ENCODE measurements at places on chromosomes 5 and 9.

DNA sequence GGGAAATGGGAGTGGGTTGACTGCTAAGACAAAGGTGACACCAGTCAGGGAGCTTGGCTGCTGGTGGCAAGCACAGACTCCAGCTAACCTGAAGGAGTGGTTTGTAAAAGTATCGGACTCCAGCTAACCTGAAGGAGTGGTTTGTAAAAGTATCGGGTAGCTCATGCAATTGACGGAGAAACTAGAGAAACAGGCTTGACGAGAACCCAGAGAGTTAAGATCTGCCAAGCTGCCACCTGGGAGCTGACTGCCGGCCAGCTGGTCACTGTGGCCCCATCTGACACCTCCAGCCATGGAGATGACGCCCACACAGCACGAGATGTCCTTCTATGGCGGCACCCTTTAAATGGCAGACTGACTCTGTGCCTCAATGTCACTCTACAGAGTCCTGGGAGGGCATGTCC is 28.3 kb upstream of the CRB2 start:
- DNase-seq, result no peak

DNA sequence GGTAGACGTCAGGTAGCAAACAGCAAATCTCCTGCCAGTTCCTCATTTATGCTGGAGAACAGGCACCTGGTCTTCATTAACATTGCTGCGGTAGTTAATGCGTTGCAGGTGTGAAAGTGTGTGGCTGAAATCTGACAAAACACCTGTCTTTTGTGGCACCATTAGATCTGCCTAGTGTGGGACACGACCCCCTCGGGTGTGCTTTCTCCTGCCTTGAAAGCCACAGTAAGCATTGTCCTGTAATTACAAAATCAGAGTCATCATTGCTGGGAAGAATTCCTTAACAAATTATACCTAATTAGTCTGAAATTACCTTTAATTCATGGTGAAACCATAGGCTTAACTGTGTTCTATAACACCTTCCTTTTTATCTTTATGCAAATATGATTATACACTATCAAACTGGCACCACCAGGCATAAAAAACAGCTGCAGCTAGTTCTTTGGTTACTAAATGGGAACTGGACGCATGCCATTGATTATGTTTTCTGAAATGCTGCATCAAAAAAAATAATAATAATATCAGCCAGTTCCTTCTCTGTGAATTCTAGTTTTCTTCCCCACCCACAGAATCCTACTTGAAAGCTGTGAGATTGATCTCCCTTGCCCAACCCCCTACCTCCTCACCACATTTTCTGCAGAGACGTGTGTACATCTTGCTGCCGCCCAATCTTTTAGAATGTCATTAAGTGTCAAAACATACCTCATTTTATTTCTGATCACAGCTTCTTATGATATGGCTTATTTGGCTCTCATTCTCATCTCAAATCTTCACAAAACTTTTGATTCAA is 374.0 kb downstream of the NFIB start:
- no peak for DNase-seq

DNA sequence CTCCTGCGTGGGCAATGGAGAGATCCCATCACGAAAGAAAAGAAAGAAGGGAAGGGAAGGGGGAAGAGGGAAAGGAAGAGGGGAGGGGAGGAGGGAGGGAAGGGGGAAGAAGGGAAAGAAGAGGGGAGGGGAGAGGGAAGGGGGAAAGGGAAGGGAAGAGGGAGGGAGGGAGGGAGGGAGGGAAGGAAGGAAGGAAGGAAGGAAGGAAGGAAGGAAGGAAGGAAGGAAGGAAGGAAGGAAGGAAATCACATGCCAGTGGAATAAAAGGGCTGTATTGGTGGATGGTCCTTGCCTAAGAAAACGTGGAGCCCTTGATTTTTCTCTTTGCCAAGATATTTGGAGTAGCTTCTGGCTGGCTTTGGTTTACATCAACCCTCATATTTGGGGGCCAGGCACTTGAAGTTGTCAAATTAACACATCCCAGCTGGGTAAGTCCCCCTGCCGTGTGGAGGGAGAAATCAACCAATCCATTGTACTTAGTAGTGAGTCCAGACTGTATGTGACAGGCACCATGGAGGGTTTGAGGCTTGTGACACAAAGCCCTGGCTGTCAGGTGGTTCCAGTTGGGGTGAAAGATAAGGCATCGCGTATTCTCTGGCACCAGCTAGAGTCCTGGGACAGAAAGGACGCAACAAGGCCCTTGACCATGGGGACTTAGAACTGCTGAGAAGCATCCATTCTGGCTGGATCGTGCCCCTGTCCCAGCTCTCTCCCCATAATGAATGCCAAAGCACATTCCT is 23.7 kb downstream of the IDNK start:
- DNase-seq, result no peak

GRCh38 chr9:5518937-5519319 is 8.6 kb downstream of the PDCD1LG2 start:
- no peak for DNase-seq

- DNase-seq, result no peak
Measured at GRCh38 chr9:624935-625500, 216.5 kb upstream of the DMRT1 start.

DNA sequence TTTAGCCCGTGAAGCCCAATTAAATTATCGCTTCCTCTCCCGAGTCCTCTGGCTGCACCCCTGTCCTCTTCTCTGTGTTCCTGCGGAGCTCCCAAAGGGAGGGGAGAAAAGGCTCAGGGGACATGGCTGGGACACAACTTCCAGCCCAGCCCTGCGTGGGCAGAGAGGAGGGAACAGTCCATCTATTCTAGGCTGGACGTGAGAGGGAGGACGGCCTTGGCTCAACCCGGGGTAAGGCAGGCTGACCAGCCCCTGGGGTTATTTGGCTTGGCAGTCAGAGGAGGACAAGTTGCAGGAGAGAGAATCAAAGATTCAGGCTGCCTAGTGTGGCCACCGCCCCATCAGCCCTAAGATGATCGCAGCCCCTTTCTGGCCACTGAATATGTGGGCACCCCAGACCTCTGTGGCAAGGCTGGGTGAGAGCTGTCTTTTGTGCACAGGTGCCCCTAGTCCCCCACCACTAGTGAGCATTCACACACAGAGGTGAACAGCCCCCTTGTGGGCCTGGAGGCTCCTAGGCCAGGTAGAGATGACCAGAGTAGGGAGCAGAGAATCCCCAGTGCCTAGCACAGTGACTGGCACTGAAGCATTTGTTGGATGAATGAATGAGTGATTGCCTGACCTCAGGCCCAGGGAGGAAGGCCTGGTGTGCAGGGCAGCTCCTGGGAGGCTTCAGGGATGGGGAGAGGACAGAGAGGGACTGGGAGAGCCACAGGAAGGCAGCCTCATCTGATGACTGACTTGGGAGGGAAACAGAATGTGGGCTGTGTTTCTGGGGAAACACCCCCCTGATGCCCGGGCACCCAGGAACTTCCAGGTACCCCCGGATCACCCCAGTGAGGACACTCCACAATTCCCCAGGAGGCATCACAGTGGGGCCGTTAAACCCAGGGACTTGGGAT is 133.9 kb downstream of the C9orf50 start:
- DNase-seq, result no peak

- no peak for DNase-seq
Measured at GRCh38 chr5:56961746-56962145, 9.8 kb upstream of the MIER3 start.

GRCh38 chr9:121939643-121940042 is 153.5 kb downstream of the TTLL11 start:
- no peak for DNase-seq

DNA sequence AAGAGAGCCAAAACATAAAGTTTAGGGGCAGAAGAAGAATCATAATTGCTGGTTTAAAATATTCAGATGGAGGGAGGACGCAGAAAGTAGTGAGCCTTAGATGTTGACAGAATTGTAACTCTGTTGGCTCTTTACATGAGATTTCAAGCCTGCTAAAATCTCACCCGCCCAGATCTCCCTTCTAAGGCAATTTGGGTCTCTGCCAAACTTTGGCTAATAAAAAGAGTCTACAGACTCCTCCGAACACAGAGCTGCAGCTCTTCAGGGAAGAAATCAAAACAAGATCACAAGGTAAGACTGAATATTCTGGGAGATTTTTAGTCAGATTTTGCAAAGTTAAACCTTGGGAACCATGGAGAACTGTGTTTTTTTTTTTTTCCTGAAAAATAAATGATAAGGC is at the start of gene IL33:
Gene IL33, plus strand, starts transcription at position 246 of the 400 bp plus-strand sequence. CDS start 25,888 bp downstream, outside the sequence.
- DNase-seq, result no peak

GRCh38 chr9:110555551-110556331 is 23.8 kb downstream of the SVEP1 start:
- DNase-seq, result no peak

DNA sequence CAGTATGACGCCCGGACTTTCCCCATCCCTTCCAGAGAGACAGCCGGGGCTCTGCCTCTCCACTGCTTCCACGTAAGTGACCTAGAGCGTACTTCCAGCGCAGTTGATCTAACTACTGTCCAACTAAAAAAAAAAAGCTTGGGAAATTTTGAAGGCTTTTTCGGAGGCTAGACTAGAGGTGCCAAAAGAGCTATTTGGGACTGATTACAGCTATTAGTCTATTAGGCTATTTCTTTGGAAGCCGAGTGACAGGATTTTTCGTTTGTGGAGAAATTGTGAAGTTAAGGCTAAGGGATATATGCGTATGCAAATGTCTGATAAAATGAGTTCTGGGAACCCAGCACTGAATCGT is 1.5 kb downstream of the CCNO start:
- DNase-seq, result no peak

DNA sequence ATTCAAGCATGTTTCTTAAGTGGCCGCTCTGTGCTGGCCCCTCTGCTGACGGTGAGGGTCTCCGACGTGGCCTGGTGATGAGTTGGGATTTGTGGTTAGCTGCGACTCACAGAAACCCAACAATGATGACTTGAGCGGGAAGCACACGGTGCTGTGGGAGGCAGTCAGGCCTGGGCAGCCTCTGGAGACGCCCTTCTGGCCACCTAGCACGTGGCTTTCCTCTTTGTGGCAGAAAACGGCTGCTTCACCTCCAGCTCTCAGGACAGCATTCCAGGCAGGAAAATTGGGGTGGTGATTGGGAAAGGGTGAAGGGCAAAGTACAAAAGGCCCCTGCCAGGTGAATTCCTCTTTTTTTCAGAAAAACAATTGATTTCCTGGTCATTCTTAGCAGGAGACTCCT is 17.5 kb upstream of the IER5L start:
- DNase-seq, result no peak

DNA sequence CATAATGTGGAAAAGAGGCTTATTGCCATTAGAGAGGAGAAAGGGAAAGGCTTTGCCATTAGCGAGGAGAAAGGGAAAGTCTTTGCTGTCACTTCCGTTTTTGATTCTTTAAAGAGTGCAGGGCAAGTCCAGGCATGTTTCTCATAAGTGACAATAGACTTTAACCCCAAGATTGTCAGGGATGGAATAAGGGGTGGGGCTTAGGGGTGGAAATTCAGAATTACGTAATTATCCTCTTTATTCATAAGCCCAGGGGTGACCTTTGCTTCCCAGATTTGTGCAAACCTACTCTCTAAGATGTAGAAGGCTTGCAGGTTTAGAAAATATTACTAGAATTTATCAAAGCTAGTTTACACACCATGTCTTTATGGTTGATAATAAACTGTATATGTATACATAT is 2.3 kb upstream of the PLK2 start:
- DNase-seq, result no peak

DNA sequence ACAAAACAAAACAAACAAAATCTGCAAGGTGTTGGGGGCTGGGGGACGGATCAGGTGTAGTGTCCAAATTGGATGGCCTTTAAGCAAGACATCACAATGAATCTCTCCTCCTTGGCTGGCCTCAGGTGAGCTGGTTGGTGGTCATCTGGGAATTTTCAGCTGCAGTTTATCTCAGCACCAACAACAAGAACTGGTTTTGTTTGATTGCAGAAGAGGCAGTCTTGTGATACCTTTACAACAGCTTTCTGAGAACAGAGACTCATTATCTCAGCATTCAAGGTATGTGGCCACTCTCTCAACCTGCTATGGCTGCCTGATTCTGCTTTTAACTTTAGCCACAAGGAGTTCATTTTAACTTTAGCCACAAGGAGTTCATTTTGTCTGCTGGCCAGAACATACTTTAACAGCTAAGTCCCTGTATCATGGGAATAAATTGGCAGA is 1543.4 kb downstream of the EFNA5 start:
- no peak for DNase-seq

GRCh38 chr9:77756449-77756848 is 108.3 kb upstream of the GNA14 start:
- no peak for DNase-seq

- DNase-seq, result no peak
Measured at GRCh38 chr5:154291917-154292316, 101.4 kb downstream of the GALNT10 start.

DNA sequence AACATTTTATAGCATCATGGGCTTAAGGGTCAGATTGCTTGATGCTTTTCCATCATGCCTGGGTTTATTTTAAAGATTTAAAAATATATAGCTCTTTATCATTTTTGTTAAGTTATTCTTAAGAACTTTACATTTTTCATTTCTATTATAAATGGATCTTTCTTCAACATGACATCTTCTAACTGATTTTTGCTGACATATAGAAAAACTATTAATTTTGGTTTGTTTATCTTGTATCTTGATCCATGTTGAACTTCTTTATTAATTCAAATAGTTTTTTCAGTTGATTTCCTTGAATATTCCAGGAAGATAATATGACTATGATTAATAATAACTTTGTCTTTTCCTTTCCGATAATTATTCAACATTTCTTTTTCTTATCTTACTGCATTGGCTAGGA is 237.9 kb upstream of the CLINT1 start:
- DNase-seq, result no peak

DNA sequence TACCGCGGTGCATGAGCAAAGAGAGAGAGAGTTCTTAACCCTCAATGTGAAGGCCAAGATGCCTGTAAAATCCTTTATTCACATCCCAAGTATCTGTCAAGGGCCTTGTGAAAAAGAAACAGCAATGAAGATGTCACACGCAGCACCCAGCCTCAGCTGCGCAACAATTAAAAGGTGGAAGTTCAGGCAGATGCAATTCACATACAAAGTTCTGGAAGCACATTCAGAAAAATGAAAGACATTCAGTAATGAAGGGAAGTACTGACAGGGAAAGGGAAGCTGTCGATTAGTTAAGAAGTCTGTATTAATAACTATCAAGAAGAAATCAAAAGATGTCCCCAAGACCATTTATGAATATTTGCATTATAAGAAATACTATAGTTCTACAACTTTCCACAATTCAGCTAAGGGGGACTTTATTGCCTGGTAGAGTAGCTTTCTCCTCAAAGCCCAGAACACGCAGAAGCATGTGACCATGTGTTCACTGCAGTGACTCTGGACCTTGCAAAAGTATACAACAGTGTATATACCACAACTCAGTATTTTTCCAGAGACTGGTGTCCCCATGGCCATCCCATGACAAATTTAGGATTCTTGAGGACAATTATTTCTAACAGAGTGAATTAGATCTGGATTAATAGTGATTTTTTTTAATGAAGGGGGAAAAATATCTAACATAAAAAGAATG is 137.5 kb downstream of the CDK5RAP2 start:
- no peak for DNase-seq

GRCh38 chr5:1521671-1522600 is 1.8 kb downstream of the LPCAT1 start:
- no peak for DNase-seq

- DNase-seq, result no peak
Measured at GRCh38 chr5:151063142-151063989, 17.5 kb downstream of the TNIP1 start.

All from stimulated activated CD8-positive, alpha-beta memory T cell treated with anti-CD3 and anti-CD28 coated beads, Interleukin-7, amount 100 ng/mL, for 1 hour (primary cell).